ENCODE measurements at places on chromosomes 1 and 21.

DNA sequence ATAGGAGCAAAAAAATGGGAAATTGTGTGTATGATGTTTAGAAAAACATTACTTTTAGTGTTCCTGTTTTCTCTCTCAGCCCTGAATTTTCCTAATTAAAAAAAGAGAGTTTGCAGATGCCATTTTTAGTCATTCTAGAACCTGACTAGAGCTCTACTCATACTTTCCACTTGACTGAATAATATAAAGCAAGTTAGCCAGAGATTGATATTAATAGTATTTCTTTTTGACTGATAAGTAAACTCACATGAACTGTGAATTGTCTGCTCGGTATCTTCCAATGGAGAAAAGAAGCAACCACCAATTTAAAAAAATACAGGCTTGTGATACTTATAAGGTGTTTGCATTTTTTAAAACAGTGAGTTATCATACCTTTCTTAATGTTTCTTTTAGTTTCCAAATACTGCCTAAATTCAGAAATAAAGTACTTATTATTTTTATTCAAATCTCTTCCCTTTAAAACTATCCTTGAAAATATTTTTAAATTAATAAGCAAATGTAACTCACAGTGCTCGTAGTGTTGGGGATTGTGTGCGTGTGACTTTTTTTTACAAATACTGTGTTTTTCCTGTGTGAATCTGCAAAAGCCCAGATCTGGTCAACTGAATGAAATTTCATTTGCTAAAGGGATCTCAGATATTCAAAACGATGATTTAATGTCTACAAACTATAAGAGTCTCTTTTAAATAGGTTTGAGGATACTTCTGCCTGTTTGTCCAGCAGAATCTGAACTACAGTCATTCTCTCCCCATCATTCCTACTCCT lies 9.8 kb downstream of the RAP1A start:
- no peak for DNase-seq

GRCh38 chr1:149997585-149998262 lies 12.8 kb downstream of the OTUD7B start:
- no peak for DNase-seq

GRCh38 chr1:4603295-4604110 lies 50.9 kb upstream of the AJAP1 start:
- no peak for DNase-seq

GRCh38 chr1:98981917-98982513 lies 22.6 kb downstream of the PLPPR5 start:
- DNase-seq, result no peak

- no peak for DNase-seq
Observed at GRCh38 chr1:167826127-167826526, 87.8 kb downstream of the ADCY10 start.

DNA sequence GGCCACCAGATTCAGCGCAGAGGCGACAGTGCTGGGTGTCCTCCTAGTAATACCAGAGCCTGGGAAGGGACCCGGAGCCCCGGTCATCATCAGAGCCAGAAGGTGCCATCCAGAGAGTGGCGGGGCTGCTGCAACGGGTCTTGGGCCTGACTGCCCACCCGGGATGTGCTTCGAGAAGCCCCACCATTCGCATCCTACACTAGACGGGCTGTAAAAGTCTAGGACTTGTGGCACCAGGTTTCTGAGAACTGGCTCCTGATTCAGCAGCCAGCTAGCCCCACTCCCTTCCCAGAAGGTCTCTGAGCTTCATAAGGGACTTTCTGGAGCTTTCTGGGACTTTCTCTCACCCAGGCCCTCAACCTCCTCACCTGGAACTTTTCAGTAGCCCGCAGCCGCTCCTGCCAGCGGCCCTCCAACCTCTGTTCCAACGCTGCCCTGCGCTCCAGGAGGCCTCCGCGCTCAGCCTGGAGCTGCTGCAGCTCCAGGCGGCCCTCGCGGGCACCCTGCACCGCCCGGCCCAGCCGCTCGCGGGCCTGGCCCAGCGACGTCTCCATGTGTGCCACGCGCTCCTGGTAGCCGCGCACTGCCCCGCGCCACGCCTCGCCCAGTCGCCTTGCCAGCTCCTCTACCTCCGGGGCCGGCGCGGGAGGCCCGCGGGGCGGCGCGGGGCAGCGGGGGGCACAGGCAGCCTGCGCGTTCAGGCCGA lies 940 bp downstream of the NES start:
- no peak for DNase-seq

DNA sequence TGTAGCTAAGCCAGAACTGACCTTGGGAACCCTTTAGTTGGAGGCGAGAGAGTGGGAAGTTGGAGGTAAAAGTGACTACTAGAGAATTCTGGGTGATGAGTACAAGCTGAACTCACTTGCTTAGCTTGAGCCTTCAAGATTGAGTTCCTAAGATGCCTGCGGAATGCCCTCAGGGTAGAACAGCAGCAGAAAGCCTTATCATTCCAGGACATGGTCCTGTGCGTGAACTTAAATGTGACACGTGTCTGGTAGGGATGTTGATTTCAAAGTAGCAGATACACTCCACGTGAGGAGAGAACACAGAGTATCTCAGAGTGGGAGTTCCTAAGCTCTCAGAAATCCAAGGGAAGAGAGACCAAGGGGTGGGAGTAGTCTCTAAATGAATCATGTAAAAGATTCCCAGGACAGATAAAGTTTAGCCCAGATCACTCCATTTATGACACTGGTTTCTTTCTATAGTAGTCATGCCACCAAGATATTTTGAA lies 60.1 kb downstream of the KCNK1 start:
- no peak for DNase-seq

- DNase-seq, result no peak
Observed at GRCh38 chr1:39160703-39161102, 43.8 kb upstream of the MACF1 start.

- DNase-seq, result no peak
Observed at GRCh38 chr1:203669739-203670138, 43.1 kb downstream of the ATP2B4 start.

DNA sequence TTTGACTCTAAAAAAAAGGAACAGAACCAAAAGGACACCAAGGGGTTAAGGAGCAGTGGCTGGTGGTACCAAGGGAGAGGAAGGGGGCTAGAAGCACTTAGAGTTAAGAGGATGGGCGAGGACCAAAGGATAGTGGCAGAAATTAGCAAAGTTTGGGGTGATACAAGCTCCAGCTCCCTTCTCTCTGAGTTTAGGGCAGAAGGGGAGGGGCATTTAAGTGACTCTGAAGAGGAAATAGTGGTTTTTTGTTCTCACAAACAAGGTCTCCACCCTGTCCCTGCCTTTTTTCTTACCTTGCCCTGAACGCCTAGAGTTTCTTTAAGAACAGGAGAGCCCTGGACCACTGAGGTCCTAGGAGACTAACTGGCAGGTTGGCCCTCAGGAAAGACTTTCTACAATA lies 3.3 kb downstream of the CDC42SE1 start:
- DNase-seq, result no peak

- no peak for DNase-seq
Observed at GRCh38 chr1:224302947-224303346, 27.0 kb downstream of the NVL start.

GRCh38 chr1:228198977-228199590 lies 8.8 kb upstream of the OBSCN start:
- no peak for DNase-seq

- DNase-seq, result no peak
Observed at GRCh38 chr1:246166841-246167240, 340.2 kb downstream of the SMYD3 start.

GRCh38 chr1:168227620-168228019 lies 1.8 kb downstream of the SFT2D2 start:
- no peak for DNase-seq

GRCh38 chr1:162004441-162004950 lies 19.2 kb downstream of the OLFML2B start:
- no peak for DNase-seq

- DNase-seq, result no peak
Observed at GRCh38 chr1:53811414-53811851, 26.7 kb downstream of the NDC1 start.

GRCh38 chr1:67713057-67713846 lies 28.3 kb downstream of the GADD45A start:
- DNase-seq, result peak; percentile 90

DNA sequence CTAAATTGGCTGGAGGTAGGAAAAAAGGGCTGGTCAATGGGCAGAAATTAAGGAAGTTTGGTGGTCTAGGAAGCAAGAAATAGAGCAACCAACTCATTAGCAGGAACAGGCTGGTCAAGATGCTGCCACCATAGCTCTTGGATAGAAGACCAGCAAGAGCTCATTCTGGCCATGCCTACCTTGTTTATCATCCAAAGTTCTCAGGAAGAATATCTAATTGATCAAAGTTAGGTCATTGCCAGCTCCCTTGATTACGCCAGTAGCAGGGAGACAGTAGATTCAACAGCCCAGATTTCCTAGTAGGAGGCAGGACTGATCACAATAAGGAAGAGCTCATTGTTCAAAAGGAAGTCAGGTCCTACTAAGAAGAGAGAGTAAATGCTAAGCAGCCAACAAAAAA lies 370.2 kb downstream of the GPATCH2 start:
- DNase-seq, result no peak

GRCh38 chr1:18284805-18285537 lies 177.4 kb downstream of the IGSF21 start:
- DNase-seq, result no peak

DNA sequence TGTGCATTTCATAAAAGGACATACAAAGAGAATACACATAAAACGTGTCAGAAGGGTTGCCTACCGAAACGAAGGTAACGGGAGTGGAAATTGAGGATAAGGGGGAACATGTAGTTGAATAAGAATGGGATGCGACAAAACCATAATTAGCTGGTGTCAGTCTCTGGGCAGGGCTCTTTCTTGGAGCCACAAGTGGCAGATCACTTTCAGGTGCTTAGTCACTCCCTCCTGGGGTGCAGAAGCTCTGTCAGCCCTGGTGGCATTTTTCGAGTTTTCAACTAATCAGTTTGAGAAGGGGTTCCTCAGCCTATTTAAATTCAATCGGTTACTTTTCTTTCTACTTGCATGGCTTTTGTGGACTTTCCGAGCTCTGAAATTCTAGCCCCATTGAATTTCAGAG lies 133.9 kb upstream of the IGSF21 start:
- no peak for DNase-seq

- no peak for DNase-seq
Observed at GRCh38 chr1:65910432-65910831, 117.7 kb downstream of the PDE4B start.

DNA sequence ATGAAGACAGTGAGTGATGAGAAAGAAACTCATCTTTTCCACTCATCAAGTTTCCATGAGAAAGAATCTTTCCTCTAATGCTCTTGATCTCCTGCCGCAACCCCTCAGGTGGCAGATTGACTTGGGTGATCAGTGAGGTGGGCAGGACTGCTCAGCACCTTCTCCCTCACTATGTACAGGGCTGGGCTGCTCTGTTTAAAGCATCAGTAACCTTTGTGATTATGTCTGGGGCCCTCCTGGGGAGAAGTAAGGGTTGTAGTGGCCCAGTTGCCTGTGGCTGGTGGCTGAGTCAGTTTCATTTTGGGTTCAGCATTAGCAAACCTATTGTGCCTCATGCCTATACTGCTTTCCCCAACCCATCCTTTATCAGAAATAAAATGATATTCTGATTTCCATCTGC lies 366.0 kb downstream of the TTLL7 start:
- no peak for DNase-seq

GRCh38 chr1:54931275-54931840 lies 44.4 kb upstream of the DHCR24 start:
- DNase-seq, result no peak

- no peak for DNase-seq
Observed at GRCh38 chr1:6852136-6852890, 67.1 kb downstream of the CAMTA1 start.

- no peak for DNase-seq
Observed at GRCh38 chr21:22855581-22855980, 1857.4 kb downstream of the NCAM2 start.

DNA sequence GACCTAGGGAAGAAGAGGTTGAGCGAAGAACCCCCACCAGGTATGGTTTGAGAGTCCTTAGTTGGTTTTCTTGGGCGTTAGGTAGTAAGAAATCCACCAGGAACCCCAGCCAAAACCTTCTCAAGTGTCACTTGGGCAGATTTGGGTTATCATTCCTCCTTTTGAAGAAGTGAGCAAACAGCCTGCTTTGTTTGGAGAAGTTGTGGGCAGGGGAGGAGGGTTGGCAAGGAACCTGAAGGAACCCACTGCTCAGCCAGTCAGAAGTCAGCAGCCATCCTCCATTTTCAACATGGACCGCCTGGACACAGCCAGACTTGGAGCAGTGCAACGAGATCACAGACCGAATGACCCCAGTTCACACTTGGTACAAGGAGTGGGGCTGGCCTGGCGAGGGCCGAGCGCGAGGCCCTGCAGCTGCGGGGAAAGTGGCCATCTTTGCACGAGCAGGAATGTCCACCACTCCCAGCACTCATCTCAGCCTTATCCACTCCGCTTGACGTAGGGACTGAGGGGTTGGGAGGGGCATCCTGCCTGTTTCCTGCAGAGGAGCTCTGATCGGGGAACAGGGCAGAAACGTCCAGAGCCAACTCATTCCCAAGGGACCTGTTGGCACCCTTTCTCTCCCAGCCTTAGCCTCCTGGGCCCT lies 7.2 kb downstream of the ADPRS start:
- no peak for DNase-seq

GRCh38 chr1:152444045-152444444 lies 30.0 kb upstream of the CRNN start:
- no peak for DNase-seq

- no peak for DNase-seq
Observed at GRCh38 chr1:14470802-14471201, 127.7 kb upstream of the KAZN start.

Measured in NCI-H2081 treated with DMSO at 0.1 percent for 48 hours (cell line).